HepG2 (cell line): ENCODE measurements at places on chromosomes 1 and 21. TPM values are rescaled to one million over a fixed set of nuclear protein-coding genes. Genes with fewer than 3 reads are reported as not detected.

- DNase-seq: no peak
- H3K27me3 ChIP-seq: peaks cover 55% of the 10 kb centered on the region; the same call in 2 of the 3 replicates
- H3K27ac ChIP-seq: no peak overlapping the region
- peak overlapping the region; percentile 65 for H3K4me3 ChIP-seq
- H3K4me1 ChIP-seq: peaks cover 11% of the 10 kb centered on the region; the same call in 1 of the 2 replicates
Measured at GRCh38 chr1:110084227-110085078, 14.0 kb upstream of the ALX3 start.

DNA sequence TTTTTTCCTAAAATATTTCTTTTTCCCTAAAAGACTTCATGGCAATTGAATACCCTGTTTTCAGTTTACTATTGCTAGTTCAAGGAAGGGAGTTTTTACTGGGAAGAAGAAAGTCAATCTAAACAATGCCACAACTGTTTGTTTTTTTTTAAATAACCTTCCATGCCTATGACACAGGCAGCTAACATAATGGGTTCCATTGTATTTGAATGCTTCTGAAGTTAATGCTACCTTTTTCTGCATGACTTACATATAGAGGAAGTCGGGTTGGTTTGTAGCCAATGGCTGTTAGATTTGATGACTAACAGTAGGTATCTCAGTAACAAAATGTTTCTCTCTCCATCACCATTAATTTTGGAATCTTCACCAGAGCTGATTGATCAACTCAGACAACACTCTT, 134.0 kb downstream of the KIF26B start:
- H3K4me1 ChIP-seq: no peaks in the 10 kb centered on the region
- no peak for DNase-seq
- no peak overlapping the region for H3K27ac ChIP-seq
- H3K4me3 ChIP-seq: no peak overlapping the region
- no peaks in the 10 kb centered on the region for H3K27me3 ChIP-seq
- no peaks in the 10 kb centered on the region for H3K36me3 ChIP-seq

PSEN2 gene
- 5.9 and 13.1 TPM in 2 replicates for total RNA-seq

- H3K4me3 ChIP-seq: no peak overlapping the region
- H3K27me3 ChIP-seq: no peaks in the 10 kb centered on the region
- DNase-seq: no peak
- H3K27ac ChIP-seq: no peak overlapping the region
Measured at GRCh38 chr21:26408511-26408910, 164.6 kb downstream of the CYYR1 start.

SH2D2A gene
- total RNA-seq: 0.59 and 0.73 TPM in 2 replicates

- H3K27me3 ChIP-seq: no peaks in the 10 kb centered on the region
- peaks cover 7% of the 10 kb centered on the region for H3K36me3 ChIP-seq
- no peak overlapping the region for H3K4me3 ChIP-seq
- no peak for DNase-seq
- H3K27ac ChIP-seq: no peak overlapping the region
Measured at GRCh38 chr21:46406001-46406400, 52.7 kb upstream of the DIP2A start.

LRP8 gene
- 7.7 and 17.4 TPM in 2 replicates for total RNA-seq

GRCh38 chr1:109398343-109399225, 866 bp upstream of the SORT1 start:
- peak overlapping the region; percentile 61 for H3K27ac ChIP-seq
- H3K4me1 ChIP-seq: peaks cover 42% of the 10 kb centered on the region
- peak overlapping the region; percentile 75 for H3K4me3 ChIP-seq

DNA sequence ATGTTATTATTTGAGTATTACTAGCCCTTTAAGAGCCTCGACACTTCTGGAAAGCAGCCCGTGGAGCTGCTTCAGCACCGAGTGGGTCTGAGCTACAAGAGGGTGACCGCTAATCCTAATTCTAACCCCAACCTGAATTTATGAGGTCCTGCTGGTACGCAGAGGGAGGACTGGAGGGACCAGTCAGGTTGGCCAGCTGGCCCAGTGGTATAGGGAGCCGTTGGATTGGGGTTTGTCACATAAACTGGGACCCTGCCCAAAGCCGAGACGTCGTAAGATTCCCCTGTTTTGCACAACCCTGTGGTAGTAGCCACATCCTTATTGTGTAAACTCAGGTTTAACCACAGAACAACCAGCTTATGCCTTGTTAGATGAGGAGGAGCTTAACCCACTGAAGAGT, 60.8 kb upstream of the F3 start:
- peaks cover 37% of the 10 kb centered on the region for H3K4me1 ChIP-seq
- no peak overlapping the region for H3K27ac ChIP-seq
- H3K36me3 ChIP-seq: no peaks in the 10 kb centered on the region
- H3K4me3 ChIP-seq: no peak overlapping the region
- H3K27me3 ChIP-seq: no peaks in the 10 kb centered on the region
- DNase-seq: no peak

GRCh38 chr1:93689521-93690223, 8.0 kb upstream of the BCAR3 start:
- no peaks in the 10 kb centered on the region for H3K36me3 ChIP-seq
- no peak overlapping the region for H3K27ac ChIP-seq
- H3K27me3 ChIP-seq: no peaks in the 10 kb centered on the region; the same call in 2 of the 3 replicates
- H3K4me1 ChIP-seq: peaks cover 56% of the 10 kb centered on the region

SAMD13 gene
- total RNA-seq: 0.18 TPM in 2 replicates

GRCh38 chr1:151852733-151853132, 779 bp downstream of the THEM5 start:
- peaks cover 6% of the 10 kb centered on the region; the same call in 1 of the 2 replicates for H3K27me3 ChIP-seq
- H3K4me3 ChIP-seq: no peak overlapping the region
- H3K4me1 ChIP-seq: no peaks in the 10 kb centered on the region
- no peaks in the 10 kb centered on the region for H3K36me3 ChIP-seq
- DNase-seq: no peak

DNA sequence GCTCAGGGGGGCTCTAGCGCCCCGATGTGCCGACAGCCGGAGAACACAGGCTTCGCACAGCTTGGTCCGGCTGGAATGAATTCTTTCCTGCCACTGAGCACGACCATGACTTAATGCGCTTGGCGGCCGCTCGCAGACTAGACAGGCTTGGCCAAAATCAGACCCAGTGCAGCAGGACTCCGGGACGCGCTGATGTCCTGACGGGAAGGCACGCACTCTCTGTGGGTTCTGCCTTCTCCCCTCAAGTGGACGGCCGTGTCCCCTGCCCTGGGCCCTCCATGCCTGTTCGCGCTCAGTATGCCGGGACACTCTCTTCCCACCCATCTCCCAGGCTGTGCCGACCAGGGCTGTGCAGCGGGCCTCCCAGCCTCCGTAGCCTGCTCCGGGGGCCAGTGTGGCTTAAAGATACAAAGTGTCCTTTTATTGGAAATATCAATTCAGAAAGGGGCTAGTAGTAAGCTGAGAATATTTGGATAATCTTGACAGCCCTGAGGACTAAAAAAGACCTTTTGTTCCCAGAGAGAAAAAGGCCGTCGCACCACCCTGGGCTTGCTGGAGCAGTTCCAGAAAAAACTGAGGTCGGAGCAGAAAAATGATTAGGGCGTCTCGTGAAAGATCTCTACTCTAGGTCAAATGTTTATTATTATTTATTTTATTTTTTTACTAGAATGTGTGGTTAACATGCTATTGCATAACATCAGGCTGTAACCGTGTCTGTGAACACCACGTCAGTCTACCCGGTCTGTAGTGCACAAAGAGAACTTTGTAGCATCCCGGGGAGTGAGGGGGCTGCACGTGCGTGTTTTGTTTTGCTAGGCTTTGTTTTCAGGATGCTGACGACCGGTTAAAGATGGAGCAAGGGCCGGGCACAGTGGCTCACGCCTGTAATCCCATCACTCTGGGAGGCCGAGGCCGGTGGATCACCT, 88.1 kb upstream of the ARHGEF16 start:
- no peak overlapping the region for H3K4me3 ChIP-seq
- no peaks in the 10 kb centered on the region for H3K36me3 ChIP-seq
- no peak overlapping the region for H3K27ac ChIP-seq
- peaks cover 35% of the 10 kb centered on the region for H3K27me3 ChIP-seq
- peak; percentile 16 for DNase-seq

DNA sequence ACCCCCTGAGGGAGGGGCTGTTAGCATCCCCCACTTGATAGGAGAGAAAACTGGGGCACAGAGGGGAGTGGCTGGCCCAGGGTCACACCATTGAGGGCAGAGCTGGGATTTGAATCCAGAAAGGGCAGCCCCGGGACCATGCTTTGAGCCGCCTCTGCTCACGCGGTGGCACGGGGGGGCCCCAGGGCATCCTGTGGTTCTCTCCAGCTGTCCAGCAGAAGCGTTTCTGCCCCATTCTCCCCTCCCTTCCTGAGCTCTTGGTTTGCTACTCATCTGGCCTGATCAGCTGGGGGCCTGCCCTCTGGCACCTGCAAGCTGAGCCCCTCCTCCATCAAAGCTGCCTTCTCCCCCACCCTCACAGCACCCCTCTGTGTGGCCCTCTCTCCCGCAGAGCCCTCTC, 37.5 kb downstream of the FBXO2 start:
- H3K27ac ChIP-seq: no peak overlapping the region
- peaks cover 12% of the 10 kb centered on the region for H3K27me3 ChIP-seq
- DNase-seq: no peak
- H3K4me1 ChIP-seq: no peaks in the 10 kb centered on the region
- H3K36me3 ChIP-seq: no peaks in the 10 kb centered on the region
- H3K4me3 ChIP-seq: no peak overlapping the region

RPE65 gene
- not detected in 2 replicates for total RNA-seq

- H3K36me3 ChIP-seq: peaks cover 6% of the 10 kb centered on the region
- no peaks in the 10 kb centered on the region for H3K4me1 ChIP-seq
- no peak overlapping the region for H3K27ac ChIP-seq
- DNase-seq: no peak
- no peak overlapping the region for H3K4me3 ChIP-seq
Measured at GRCh38 chr1:53274541-53275185, 36.3 kb upstream of the MAGOH start.

GRCh38 chr1:9294405-9294773, 1.7 kb downstream of the SPSB1 start:
- DNase-seq: peak; percentile 34
- no peak overlapping the region for H3K27ac ChIP-seq
- H3K4me3 ChIP-seq: peak overlapping the region; percentile 53; the same call in 1 of the 2 replicates
- peaks cover 69% of the 10 kb centered on the region for H3K4me1 ChIP-seq
- no peaks in the 10 kb centered on the region for H3K27me3 ChIP-seq

- H3K36me3 ChIP-seq: no peaks in the 10 kb centered on the region
- H3K4me1 ChIP-seq: no peaks in the 10 kb centered on the region
- H3K4me3 ChIP-seq: no peak overlapping the region
- no peak overlapping the region for H3K27ac ChIP-seq
- no peak for DNase-seq
Measured at GRCh38 chr1:170156594-170156993, 10.8 kb downstream of the NTMT2 start.

DNA sequence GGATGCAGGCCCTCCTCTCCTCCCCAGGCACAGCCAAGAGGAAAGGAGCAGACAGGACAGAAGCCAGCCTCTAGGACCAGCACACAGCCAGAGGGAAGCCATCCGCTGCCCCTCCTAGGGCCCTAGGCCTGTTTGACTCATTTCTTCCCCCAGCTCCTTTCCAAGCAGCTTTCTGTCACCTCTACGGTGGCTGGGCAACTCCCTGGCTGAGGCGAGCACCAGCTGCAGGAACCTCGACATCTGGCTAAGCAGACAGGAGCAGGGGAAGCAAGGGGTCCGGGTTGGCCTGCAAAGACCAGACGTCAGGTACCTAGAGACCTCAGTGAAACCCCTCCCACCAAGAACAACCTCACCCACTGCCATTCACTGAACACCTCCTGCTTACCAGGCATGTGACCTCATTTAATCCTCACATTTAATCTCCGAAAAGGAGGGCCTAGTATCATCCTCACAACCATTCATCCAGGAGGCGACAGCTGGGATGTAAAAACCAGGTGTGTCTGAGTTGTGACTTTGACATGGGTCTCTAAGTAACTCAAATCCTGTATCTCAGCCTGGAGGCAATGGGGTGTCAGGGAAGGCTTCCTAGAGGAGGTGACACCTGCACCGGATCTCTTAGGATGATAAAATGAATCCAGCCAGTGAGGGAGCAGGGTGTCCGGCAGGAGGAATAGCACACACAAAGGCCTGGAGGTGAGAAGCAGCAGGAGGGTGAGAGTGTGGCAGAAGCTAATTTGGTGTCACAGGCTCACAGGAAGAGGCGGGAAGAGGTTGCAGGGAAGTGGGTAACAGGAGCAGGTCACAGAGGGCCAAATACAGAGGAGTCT, 5.9 kb downstream of the LRP8 start:
- H3K4me3 ChIP-seq: no peak overlapping the region
- DNase-seq: no peak
- peaks cover 42% of the 10 kb centered on the region for H3K36me3 ChIP-seq
- no peaks in the 10 kb centered on the region for H3K27me3 ChIP-seq

DNA sequence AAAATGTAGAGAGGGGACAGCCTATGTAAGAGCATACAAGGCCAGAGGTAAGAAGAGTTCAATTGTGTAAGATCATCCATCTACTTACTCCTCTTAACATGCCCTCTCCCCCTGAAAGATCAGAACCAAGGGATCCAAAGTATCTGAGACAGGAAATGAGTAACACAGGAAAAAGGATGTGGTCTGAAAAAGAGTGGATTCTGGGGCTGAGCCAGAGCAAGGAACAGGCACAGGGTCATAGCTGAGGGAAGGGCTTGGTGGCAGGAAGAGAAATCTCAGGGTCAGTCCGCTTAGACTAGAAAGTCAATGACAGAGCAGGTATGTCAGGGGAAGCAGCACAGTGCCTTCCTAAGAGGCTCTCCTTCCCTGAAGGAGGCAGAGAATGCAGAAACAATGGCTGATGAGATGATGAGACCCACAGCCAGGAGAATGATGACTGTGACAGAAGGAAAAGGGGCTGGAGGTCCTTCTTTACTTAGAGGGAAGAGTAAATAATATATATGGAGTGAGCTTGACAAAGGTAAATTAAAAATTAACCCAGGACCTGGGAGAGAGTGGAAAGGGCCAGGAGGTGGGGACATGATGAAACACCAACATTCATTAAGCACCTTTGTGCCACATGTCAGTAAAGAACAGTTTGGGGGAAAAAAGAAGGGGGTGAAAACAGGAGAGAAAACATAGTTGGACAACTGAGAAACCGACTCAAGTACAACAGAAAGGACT, 26.2 kb upstream of the A3GALT2 start:
- H3K4me1 ChIP-seq: peaks cover 82% of the 10 kb centered on the region
- H3K27ac ChIP-seq: peak overlapping the region; percentile 92
- peak overlapping the region; percentile 82 for H3K4me3 ChIP-seq
- H3K36me3 ChIP-seq: peaks cover 18% of the 10 kb centered on the region; the same call in 2 of the 3 replicates
- H3K27me3 ChIP-seq: no peaks in the 10 kb centered on the region; the same call in 2 of the 3 replicates

DNA sequence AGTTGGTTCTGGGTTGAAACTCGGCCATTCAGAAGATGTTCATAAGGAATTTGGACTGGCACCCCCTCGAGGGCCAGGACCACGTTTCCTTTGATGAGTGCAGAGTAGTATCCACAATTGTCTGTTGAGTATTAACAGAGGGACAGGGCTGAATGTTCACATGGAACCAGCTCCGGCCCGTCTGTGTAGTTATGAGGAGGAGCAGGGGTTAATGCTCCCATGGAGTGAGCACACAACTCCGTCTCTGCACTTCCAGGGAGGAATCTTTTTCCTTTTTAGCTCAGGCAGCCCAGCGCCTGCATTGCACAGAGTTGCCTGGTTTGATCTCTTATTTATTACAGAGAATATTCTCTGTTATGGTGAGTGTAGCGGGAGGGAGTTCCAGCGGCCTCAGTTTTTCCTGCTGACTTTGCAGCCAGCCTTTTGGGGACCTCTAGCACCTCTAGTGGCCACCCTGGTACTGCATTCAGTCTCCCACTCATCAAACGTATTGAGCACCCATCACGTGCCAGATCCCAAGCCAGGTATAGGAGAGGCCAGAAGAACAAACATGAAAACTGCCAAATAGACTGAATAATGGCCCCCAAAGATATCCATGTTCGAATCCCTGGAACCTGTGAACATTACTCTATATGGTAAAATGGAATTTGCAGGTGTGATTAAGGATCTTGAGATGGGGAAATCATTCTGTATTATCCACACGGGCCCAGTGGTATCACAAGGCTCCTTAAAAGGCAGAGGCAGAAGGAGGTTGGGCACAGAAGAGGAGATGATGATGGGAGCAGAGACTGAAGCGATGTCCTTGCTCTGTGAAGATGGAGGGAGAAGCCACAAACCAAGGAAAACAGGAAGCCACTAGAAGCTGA, 167.7 kb upstream of the CSF3R start:
- H3K4me3 ChIP-seq: no peak overlapping the region
- H3K36me3 ChIP-seq: no peaks in the 10 kb centered on the region
- H3K27me3 ChIP-seq: peaks cover 3% of the 10 kb centered on the region

GSTM5 gene
- not detected in 2 replicates for total RNA-seq
